T follicular helper cell (primary cell): ENCODE measurements at places on chromosomes 5 and 9.

GRCh38 chr5:159827861-159828260, 88.4 kb upstream of the ADRA1B start:
- DNase-seq, result no peak

DNA sequence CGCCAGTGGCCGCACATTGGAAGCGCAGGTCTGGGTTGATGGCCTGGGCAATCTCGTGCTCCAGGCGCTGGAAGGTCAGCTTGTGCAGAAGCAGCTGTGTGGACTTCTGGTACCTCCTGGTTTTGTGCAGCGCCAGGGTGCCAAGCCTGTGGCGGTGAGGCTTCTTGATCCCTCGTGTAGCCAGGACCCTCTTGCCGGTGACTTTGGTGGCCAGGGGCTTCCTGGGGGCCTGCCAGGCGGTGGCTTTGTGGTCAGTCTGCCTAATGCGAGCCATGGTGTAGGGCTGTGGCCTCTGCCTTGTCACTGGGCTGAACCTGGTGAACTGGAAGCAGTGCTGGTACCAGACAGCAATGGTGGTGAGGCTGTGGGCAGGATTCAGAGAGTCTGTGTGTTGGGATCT, 6.2 kb upstream of the TAF11L13 start:
- DNase-seq, result no peak

DNA sequence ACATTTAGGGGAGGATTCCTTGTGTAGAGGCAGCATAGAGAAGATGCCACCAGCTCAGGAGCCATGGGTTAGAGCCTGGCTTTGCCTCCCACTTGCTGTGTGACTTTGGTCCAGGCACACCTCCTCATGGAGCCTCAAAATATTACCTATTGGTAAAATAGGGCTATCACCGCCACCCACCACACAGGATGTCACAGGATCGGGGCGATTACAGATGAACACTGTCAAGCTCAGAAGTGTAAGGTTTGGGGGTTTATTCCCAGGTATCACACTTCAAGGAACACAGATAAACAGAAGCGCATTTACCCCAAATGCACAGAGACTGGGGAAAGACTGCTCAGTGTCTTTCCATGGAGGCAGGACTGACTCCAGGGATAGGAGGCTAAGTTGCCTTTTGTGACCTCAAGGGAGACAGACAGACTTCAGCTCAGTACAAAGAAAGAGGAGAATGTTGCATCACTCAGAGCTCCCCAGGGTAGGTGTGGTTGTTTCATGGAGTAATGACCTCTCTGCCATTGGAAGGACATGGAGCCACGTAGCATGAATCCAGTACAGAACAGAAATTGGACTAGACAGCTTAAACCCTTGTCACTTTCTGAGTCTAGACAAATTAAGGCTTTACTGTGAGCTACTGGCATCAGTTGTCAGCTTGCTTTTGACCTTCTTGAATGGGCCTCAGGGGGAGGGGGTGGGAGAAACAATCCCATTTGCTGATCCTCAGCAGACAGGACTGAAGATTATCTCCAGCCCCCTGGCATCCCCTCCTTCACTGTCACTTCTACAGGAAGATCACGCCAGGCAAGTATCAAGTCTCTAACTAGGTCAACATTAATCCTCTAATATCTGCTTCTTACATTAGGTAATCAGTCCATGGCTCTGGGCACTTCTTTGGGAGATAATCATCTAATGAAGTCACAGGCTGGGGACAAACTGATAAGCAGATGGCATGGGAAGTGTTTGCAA, 6.5 kb downstream of the TRAF1 start:
- DNase-seq, result no peak

- no peak for DNase-seq
These were observed 137.1 kb upstream of the IRX2 start for GRCh38 chr5:2888520-2889060.

DNA sequence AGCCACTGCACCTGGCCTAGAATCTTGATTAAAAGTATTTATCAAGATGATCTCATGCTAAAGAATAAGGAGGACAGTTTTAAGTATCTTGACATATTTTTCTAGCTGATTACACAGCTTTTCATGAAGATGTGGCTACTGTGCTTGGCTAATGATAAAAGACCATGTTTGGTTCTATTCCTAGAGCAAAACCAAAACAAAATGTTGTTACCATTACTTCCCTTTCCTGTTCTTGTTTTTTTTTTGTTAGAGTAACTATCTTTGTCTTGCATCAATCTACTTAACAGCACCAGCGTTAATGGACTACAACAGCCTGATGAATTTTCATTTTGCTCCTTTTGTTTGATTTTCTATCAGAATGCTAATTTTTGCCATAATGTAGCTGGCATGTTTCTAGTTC, 86.2 kb upstream of the DHFR start:
- no peak for DNase-seq

- no peak for DNase-seq
These were observed 5.8 kb downstream of the MACROH2A1 start for GRCh38 chr5:135393229-135393628.

DNA sequence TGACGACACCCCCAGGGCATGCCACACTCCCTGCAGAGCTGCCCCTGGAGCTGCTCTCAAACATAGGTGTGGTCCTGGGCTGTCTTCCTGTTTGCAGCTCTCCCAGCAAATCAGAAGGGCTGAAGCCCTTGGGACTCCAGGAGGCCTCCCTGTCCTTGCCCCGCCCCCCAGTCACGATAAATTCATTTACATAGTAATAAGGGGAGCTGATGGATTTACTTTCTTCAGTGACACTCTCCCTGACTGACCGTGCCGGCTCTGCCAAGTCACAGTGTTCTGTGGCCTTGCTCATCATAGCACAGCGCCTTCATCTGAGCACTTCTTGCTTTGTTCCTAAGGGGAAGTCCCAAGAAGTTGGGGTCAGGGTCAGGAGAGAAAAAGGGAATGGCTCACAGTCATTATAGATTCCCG, 121.4 kb downstream of the ENC1 start:
- no peak for DNase-seq

DNA sequence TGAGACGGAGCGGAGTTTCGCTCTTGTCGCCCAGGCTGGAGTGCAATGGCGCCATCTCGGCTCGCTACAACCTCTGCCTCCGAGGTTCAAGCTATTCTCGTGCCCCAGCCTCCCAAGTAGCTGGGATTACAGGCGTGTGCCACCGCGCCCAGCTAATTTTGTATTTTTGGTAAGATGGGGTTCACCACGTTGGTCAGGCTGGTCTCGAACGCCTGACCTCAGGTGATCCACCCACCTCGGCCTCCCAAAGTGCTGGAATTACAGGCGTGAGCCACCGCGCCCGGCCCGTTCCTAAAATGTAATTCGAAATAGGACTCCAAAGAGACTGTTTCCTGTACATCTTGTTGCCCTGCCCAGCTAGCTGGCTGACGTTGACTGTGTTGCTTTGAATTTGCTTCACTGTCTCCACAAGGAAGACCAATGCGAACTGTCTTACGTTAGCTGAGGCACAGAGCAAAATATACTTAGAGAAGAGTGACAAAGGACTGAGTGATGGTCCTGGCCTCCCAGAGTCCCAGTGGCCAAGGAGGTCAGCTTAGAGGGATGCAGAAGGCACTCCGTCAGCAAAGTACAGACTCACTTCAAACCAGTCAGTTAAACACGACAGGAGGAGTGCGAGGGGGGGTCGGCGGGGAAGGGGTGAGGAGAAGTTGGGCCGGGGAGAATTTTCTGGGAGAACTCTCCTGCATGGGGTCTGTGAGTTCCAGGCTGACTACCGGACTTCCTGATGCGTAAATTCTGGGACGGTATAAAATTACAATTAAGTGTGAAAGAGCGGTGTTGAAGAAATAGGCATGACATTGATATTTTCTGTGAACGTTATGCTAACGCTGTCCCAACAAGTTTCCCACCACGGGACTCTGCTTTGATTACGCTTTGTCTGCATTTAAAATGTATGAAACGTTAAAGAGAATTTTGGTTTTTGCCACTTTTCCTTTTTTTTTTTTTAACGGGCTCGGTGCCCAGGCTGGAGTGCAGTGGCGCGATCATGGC, 6.8 kb upstream of the TRIM41 start:
- DNase-seq, result no peak

GRCh38 chr5:163385271-163385670, 52.1 kb upstream of the CCNG1 start:
- DNase-seq, result no peak

DNA sequence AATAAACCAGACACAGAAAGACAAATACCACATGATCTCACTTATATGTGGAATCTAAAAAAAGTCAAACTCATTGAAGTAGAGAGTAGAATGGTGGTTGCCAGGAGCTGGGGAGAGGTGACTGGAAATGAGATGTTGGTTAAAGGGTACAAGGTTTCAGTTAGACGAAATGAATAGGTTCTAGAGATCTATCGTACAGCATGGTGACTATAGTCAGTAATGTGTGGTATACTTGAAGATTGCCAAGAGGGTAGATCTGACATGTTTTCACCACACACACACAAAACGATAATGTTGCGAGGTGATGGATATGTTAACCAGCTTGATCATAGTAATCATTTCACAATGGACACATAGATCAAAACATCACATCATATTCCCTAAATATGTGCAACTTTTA, 46.4 kb downstream of the FGF1 start:
- no peak for DNase-seq

DNA sequence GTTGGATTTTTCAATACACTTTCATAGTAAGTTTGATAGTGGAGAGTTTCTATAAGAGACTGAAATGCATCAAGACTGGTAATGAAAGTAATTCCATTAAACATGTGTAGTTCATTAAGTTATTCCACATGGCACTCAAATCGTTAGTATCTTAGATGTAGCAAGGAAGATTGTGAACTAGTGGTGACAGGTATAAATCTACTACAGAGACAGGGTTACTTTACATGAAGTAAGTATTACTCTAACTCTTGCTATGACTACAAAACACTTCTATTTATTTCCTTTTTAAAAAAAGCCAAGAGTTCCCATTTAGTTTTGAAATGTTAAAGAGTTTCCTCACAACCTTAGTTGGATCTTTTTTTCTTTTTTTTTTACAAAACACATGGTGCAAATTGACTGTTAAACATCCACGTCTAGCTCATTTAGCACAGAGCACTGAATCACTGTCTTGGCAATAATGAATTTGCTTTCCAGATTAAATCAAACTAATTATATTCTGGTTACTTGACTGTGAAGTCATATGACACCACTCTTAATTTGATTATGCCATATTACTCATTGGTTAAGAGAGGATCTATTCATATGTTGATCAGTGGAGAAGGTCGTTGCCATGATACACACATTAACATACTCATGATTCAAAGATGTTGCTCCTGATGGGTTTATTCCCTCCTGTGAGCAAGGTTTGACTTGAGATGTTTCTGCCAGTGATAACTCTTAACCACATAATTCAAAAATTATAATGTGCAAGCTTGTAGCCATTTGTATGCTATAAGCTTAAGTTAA, 644.8 kb downstream of the EFNA5 start:
- no peak for DNase-seq

DNA sequence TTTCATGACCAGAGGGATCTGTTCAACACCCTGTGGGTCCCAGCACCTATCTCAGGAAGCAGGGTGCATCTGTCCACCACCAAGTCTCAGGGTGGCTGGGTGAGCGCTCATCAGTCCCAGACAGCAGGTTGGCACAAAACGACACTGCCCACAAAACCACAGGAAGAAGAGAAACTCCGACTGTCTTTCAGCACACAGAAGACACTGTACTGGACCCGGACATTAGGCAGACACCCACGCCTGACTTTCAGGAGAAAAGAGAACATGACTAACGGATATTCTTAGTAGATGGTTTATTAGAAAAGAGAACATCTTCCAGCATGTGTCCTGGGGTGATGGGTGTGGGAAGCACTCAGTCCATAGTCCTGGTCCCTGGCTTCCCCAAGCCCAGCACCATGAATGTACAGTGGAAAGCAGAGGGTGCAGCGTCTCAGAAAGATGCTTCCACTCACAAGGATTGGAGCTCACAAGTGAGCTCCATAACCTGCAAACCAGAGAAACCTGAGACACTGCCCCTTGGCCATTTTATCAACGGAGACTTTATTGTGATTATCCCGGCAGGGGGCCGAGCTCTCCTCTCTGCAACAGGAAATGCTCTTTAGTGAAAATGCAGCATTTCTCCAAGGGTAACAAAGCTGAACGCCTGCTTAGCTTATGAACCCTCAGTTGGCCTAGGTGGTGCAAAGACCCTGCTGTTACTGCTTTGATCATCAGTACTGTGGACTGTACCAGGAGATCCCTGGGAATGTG, 35.8 kb upstream of the LCP2 start:
- DNase-seq, result no peak

DNA sequence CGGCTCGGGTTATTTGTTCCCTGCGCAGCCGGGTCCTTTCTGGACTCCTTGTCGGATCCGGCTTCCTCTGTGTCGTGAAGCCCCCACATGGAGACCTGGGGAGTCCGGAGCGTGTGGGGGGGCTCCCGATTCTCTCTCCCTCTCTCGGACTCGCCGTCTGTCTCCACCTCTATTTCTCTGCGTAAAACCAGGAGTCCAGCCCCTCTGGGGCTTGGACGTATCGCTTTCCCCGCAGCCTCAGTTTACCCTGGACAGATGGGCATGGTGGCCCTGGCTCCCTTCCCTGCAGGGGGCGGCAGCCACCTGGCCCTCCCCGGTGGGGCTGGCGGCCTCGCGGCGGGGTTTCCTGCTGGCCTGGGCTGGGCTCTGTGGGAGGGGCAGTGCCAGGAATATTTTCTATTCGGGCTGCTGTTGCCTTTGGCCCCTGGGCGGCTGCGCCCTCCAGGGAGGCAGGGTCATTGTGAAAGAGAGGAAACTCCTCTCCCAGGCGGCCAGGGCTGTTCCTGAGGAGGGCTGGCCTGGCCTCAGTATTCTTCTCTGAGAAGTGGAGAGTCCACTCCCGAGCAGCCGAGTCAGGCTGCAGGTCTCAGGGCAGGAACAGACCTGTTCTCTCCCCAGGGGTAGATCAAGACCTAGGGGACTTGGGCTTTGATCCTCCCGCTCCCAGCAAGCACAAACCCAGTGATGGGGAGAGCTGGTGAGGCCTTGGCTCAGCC, 665 bp downstream of the ASS1 start:
- no peak for DNase-seq

DNA sequence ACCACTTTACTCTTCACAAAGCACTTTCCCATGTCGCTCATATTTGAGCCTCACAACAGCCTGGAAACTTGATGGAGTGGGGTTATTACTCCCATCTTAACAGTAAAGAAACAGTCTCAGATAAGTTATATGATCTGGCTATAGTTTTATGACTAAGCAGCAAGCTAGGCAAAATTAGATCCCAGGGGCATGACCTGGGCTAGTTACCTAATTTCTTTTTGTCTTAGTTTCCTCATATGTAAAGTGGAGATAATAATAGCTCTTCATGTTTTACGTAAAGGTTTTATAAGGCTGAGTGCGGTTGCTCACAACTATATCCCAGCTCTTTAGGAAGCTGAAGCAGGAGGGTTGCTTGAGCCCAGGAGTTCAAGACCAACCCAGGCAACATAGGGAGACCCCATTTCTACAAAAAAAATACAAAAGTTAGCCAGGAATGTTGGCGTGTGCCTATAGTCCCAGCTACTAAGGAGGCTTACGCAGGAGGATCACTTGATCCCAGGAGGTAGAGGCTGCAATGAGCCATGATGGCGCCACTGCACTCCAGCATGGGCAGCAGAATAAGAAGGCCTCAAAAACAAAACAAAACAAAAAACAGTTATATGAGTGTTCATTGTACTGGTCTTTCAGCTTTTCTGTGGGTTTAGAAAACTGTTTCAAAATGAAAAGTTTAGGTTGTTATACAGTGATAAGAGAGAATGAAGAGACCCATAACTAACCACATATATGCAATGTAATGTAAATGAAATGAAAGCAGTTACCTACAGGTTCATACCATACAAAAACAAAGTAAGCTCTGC, 6.5 kb upstream of the PLIN2 start:
- no peak for DNase-seq

GRCh38 chr5:175521313-175521833, 43.0 kb downstream of the SFXN1 start:
- no peak for DNase-seq

- no peak for DNase-seq
These were observed 11.3 kb upstream of the ANKH start for GRCh38 chr5:14882658-14883580.

GRCh38 chr5:159198063-159199036, 11.0 kb downstream of the RNF145 start:
- no peak for DNase-seq
